Tongue (tissue), 3 donors: ENCODE measurements at places on chromosomes 16 and 17.
A peak's percentile ranks its signal among the peaks of the same experiment; 100 is the strongest.

DNA sequence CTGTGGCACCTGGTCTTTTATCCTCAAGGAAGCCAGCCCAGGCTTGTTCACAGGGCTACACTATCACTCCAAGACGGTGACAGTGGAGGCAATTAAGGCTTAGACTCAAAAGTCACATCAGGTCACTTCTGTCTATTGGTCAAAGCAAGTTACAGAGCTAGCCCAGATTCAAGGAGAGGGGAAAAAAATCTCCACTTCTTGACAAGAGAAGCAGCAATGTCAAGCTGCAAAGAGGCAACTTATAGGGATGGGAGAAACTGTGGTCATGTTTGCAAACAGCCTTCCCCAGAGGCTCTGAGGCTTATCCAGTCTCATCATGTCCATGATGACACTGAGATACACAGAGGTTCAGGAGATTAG, 31.6 kb downstream of the SERPINF1 start:
- no peak for DNase-seq

DNA sequence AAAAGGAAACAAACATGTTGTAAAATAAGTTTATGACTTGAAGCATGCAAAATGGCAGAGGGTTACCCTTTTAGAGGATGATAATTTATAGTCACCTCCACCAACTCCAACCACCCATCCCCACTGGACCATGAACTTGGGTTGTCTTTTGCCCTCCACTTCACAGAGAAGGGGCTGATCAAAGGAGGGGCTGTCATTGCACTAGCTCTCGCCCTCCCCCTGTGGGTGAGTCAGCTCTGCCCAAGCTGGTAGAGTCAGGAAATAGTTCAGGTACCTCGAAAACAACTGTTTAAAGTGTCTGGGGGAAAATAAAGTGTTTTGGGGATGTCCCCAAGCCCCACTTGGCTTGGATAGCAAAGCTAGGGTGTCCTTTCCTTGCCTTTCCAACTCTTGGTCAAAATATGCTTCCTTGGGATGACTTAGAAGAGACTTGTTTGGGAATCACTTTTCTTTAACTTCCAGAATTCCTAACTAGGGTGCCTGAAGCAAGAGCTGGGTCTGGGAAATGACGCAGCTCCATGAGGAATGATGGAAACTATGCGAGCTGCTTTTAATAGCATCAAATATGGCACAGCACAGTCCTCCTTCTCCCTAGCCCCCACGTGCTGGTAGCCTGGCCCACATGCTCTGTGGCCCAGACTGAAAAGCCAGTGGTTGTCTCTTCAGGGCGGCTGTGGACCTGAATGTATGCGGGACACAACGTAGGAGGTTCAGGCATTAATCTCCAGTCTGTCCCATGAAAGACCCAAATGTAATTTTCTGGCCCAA, 40.7 kb downstream of the TBX4 start:
- DNase-seq, result no peak

DNA sequence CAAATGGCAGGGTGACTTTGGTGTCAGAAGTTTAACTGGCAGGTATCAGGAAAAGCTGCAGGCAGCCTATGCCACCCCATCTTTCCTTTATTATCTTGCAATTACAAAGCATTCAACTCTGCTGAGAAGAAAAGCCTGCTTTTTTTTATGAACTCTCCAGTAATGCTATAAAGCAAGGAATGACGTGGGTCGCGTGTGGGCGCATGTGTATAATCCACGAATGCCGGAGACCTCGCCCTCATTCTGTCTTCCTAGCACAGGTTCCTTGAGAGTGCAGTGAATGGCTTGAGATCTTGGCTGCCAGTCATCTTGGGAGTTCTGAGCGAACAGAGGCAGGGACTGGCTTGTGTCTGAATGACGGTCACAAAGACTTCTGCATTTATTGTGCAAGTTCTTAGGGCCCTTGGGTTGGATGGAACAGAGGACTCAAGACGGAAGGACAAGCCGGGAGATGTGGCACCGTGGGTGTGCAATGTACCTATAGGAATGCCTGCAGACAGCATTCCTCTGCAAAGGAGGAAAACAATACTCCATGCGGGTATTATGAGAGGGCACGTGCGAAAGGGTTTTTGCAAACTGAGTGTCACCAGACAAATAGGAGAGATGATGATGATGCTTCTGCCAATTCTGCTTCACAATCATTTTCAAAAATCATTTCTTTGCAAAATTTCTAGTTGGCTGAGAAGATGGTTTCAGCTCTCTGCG, 96.1 kb upstream of the ELAC2 start:
- no peak for DNase-seq

DNA sequence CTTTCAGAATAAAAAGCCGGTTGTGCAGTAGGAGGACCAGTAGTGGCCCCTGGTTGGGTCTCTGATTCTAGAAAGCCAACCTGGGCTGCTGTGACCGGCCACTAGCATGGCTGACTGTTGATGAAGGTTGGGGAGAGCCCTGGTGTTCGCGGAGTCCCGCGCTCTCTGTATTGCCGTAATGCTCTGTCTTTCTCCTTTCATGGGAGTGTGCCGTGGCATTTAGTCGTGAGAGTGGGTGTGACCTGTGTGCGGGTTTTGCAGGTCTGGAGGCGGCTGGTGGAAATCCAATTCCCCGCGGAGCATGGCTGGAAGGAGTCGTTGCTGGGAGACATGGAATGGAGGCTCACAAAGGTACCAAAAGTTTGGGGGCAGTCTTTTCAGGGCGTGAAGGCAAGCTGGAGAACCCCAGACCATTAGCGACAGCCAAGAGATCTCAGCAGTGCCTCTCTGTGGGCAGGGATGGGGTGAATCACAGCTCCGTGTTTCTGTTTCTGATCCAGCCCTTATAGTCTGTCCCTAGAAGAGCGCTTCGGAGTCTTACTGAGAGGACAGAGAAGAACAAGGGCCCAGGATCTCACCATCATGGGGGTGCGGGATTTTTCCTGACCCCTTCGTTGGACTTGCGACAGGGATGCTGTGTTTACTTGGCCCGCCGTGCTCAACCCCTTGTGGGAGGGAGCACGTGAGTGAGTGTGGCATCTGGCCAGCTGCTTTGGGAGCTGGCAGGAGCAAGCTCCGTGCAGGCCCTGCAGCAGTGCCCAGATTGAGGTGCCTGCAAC, 56.5 kb downstream of the RNF213 start:
- DNase-seq, result no peak

DNA sequence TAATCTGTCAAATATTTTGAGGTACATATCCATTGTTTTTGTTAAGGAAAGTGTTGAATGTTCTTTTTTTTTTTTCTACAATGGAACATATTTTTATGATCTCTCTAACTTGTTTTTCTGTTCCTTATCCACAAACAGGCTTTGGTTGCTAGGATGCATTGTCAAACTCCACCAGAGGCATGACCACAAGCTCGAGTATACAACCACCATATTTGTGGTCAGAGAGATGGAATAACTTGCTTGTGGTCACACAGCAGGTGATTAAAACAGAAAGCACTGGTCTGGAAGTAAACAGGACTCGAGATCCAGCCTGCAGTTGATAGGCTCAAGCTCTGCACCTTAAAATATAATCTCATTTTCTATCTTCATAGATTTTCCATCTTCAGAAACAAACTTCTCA, 105.8 kb upstream of the ADAMTS18 start:
- no peak for DNase-seq

GRCh38 chr17:76579281-76579680, 6.4 kb downstream of the ST6GALNAC2 start:
- no peak for DNase-seq

- no peak for DNase-seq
These were observed 18.1 kb downstream of the CMIP start for GRCh38 chr16:81462683-81463082.

DNA sequence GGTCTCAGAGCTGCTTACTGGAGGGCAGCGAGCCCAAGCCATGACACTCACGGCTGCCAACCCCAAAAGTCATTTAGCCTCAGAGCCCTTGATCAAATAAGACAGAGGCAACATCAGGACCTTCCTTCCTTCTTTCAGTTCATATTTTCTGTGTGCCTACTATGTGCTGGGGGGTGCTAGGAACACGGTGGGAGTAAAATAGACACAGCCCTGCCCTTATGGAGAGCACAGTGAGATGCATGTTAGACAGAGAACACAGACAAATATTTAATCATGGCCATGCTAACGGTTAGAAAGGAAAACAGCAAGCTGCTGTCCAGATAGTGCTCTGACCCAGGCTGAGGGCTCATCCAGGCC, 4.5 kb upstream of the BRD7 start:
- no peak for DNase-seq

- peak; percentile 76 for DNase-seq
These were observed 29.4 kb upstream of the PRKCA start for GRCh38 chr17:66272811-66273585.

DNA sequence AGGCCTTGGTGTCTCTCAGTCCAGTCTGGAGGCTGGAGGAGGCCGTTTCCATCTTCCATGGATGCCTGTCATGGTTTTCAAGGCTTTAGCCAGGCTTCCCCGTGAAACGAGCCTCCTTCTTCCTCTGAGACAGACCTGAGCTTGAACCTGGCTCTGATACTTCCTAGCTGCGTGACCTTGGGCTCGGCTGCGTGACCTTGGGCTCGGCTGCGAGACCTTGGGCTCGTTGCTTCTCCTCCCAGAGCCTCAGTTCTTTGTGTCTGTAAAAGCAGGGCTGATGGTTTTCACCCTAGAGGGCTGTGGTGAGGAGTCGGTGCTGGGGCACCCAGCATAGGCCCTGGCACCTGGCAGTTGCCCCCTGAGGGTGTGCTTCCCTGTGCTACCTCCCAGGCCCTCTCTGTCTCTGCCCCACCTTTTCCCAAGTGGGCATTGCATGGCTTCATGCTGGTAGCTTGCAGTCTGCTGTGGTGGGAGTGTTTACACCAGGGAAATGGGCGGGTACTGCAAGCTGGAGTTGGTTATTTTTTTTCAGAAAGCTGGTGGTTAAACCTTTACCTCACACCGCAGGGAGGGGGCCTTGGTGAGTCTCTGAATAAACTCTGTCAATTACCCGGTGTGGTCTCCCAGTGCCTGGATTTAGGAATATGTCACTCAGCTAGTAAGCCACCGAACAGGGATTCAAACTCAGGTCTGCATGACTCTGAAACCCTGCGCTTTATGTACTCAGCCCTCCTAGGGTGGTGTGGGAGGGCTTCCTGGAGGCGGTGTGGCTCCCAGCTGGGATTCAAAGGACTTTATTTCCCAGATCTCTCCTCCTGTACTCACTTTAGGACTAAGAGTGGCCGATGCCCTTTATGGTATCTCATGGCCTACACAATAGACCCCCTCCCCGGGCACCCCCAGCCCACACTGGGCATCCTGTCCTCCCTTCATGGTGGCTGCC, 129.0 kb upstream of the CIBAR2 start:
- DNase-seq, result no peak
